Right cardiac atrium (tissue), 5 donors: ENCODE measurements at places on chromosomes 2 and 18.

GRCh38 chr2:215557701-215558100 lies 121.8 kb upstream of the FN1 start:
- no peak for DNase-seq

- DNase-seq, result no peak
Measured at GRCh38 chr2:196244966-196245365, 73.6 kb upstream of the STK17B start.

- DNase-seq, result no peak
Measured at GRCh38 chr2:185645529-185645928, 93.1 kb upstream of the FSIP2 start.

DNA sequence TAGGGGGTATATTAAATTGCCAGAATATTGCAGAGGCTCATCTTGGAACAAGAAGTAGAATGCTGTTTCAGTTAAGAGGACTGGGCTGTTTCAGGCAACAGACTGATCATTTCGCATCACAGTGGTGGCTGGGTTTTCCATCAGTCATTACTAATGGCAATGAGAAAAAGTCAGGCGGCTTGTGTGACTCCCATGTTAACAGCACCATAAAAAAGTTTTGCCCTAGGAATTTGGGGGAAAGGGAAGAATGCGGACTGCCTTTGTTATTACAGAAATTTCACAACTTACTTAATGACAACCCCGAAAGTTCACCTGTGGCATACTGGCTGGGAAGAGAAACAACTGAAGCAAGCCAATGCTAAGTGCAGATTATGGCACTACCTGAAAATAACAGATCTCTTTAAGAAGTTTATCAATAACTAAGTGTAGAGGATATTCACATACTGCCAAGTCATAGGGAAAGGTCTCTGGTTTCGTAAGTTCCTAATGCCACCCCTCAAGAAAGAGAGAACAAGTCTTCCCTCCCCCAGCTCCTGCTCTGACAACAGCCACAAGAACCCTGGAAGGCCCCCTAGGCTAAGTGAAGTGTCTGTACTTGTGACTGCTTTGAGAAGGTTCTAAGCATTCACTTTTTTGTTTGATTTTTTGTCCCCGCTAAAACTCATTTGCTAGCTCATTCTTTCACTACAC lies 40.5 kb upstream of the AP1S3 start:
- no peak for DNase-seq

GRCh38 chr2:58865436-58865835 lies 624.3 kb upstream of the FANCL start:
- DNase-seq, result no peak

DNA sequence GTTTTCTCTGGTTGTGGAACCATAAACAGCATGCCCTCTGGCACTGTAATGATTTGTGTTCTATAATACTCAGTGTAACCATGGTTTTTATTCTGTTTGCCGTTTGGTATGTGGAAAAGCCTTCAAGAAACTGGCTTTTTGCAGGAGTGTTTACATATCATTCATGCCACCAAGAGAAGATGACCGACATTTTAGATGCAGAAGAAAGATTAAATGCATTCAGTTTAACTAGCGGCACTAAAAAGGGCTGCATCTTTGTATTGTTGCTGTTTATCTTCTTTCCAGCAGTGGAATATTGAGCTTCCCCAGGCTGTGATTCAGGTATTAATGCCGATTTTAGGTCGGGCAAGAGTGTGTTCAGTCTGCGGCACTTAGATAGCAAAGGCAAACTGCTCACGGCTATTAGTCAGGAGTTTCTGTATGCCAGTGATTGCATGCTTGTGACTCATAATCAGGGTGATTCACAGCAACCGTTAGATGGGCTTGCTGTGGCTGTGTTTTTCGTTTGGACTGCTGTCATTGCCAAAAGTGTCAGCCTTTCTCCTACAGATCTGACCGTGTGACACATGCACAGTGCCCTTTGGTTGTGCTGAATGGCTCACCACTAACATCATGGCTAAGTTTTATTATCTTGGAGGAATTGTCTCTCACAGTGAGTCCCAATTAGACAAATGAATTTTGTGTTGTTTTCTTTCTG lies 479.7 kb downstream of the PARD3B start:
- peak; percentile 51 for DNase-seq

GRCh38 chr2:72612614-72613160 lies 213.1 kb downstream of the EXOC6B start:
- no peak for DNase-seq

DNA sequence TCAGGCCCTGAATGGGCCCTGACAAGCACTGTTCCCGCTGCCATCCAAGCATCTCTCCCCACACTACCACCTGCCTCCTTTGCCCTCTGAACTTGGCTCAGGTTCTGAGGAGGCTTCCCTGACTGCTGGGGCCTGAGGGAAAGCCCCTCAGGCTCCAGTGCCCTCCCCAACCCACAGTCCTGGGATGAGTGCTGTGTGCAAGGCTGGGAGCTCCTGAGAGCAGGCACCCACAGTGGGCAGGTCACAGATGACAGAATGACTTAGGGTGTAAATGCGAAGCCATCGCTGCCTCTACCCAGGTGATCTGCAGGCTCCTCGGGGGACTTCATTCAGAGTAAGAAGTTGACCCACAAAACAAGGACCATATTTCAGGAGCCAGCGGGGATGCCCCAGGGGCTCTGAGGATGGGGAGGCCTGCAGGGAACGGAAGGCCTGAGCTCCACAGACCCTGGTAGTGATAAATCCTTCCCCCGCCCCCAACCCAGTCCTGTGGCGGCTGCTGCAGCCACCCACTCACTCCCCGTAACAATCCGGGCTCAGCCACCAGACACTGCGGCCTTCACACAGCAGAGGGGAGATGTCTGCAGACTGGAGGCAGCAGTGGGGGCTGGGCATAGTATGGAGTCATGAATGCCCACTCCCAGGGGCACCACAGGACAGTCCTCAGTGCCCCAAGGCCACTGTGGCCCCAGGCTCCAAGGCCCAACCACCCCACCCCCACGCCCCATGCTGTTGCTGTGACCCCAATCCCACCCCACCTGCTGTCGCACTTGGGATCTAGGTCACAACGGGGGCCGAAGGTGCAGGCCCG lies 8.9 kb downstream of the BIN1 start:
- peak; percentile 8 for DNase-seq

GRCh38 chr2:9280224-9280623 lies 73.6 kb downstream of the ASAP2 start:
- DNase-seq, result no peak

DNA sequence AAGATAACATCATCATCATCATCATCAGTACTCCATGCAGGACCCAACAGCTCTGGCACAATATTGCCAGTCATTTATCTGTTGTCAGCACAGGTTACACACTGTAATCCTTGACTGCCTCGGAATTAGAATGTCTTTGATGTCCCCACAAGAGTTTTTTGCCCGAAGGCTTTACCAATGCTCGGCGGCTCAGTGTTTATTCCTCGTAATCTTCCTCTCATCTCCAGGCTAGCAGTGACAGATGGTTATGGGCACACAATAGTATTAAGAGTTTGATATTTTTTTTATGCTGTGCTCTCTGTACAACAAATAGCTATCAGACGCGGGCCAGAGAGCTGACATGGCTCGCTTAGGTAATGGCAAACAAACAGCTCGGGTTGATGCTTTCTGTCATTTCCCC lies 515.2 kb downstream of the ZEB2 start:
- no peak for DNase-seq

DNA sequence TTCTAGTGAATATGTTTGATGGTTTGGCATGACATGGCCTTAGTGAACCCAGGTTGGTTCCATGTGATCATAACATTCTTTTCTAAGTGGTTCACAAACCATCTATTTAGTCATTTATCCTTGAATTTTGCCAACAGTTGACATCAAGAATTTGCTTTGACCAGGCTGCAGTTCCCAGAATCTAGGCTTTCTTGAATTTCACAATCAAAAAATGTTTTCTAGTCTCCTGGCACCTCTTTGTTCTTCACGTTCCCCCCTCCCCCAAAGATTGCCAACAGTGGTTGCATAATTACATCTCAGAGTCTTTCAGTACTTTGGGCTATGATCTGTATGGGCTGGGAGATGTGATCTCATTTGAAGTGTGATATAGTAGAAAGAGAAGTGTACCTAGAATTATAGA lies 124.0 kb downstream of the GATA6 start:
- no peak for DNase-seq

GRCh38 chr2:212548455-212548819 lies 9.8 kb upstream of the ERBB4 start:
- DNase-seq, result no peak

- no peak for DNase-seq
Measured at GRCh38 chr2:128754246-128754724, 435.6 kb upstream of the HS6ST1 start.

DNA sequence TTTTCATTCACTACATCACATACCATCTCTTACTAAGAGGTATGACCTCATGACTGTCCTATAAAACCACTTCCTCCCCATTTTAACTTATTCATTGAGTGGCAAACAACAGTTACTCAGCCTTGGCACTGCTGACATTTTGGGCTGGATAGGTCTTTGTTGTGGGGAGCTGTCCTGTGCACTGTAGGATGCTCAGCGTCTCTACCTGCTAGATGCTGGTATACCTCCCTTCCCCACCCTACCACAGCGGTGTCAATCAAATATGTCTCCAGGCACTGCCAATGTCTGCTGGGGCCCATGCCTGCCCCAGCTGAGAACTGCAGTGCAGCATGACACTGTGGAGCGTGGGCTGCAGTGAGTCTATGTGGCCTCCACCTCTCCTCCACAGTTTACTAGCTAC lies 76.3 kb upstream of the MGAT4A start:
- DNase-seq, result no peak

GRCh38 chr2:4175343-4175742 lies 472.0 kb downstream of the DCDC2C start:
- no peak for DNase-seq

GRCh38 chr2:234861841-234862735 lies 89.7 kb upstream of the SH3BP4 start:
- no peak for DNase-seq

DNA sequence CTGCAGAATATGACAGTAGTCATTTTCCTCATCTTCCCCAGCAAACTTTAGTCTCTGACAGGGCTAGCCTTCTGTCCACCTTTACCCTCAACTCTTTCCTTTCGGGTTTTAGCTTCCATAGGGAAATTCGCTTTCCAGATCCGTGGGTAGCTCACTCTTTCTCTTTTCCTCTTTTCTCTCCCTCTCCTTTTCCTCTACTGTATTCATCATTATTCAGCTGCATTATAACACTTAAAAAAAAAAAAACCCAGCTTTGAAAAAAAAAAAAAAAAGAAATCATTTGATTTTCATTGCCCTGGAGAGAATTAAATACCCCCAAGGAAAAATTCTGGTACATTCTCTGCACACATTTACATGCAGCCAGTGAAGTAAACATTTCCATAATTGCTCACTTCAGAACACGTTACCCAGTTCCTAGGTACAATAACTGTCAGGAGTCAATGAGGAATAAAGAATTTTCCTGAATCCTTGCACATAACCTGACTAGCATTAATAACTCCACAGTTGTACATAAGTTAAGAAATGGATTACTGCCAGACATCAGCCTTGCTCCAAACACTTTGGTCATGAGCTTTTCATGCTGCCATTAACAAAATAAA lies 63.5 kb downstream of the ZNF521 start:
- no peak for DNase-seq

GRCh38 chr2:143186876-143187275 lies 57.7 kb downstream of the ARHGAP15 start:
- DNase-seq, result no peak

GRCh38 chr2:56204556-56204955 lies 20.8 kb downstream of the CCDC85A start:
- DNase-seq, result no peak

GRCh38 chr18:12015416-12016062 lies 34.2 kb downstream of the IMPA2 start:
- peak; percentile 83 for DNase-seq

DNA sequence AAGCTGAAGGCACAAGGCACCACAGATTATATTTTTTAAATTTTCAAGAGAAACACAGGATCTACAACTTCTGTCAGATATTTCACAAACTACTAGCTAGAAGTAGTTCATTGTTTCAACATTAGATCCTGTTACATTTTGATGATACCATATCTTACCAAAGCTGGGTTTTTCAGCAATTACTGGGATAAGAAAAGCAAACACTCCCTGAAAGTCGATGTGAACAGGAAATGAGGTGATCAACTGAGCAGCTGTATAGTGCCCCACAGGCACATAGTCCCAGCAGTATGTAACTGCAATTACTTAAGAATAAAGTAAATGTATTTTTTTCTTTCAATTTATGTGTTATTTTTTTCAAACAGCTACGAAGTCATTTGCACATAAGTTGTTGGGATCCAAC lies 103.5 kb downstream of the DNER start:
- DNase-seq, result no peak

GRCh38 chr2:31526946-31527732 lies 53.6 kb downstream of the SRD5A2 start:
- no peak for DNase-seq

GRCh38 chr18:70671889-70672565 lies 383.2 kb downstream of the SOCS6 start:
- DNase-seq, result no peak

- DNase-seq, result no peak
Measured at GRCh38 chr2:29747786-29748470, 173.5 kb downstream of the ALK start.

- no peak for DNase-seq
Measured at GRCh38 chr2:99878581-99879350, 263.6 kb downstream of the AFF3 start.

GRCh38 chr2:100537918-100538317 lies 24.9 kb upstream of the PDCL3 start:
- DNase-seq, result no peak

DNA sequence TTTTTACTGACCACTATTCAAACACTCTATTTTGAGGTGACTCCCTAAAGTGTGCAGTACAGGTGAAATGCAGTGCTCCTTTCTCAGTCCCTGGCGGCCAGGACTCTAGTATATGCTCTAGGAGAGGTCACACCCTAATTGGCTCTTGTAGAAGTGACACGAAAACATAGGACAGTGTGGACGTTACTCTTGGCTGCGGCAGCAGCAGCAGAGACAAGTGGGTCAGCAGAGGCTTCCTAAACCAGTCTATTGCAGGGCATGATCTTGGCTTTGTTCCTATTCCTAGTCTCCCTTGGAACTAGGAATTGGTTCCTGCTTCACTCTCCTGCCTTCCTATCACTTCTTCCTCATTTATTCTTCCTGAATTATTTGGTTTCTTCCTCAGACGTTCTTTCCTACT lies 10.1 kb upstream of the ONECUT2 start:
- no peak for DNase-seq

DNA sequence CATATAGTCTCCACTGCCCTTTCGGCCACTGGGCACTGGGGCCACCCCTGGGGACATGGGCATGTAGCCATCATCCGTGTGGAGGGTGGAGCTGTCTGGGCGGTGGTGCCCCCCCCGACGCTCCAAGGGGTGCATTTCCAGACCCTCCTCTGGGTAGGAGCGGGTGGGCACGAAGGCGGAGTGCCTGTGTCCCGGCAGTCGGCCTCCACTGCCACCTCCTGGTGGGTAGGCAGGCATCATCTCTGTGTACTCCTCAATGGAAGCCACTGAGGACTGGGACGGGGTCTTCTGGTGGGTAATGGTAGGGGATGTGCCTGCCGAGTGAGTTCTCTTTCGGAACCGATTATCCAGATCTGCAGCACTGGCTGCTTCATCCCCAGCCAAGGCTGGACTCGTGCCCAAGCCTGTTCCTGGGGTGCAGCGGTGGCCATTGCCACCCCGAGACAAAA lies 2.8 kb downstream of the IRS1 start:
- peak; percentile 83 for DNase-seq

- no peak for DNase-seq
Measured at GRCh38 chr2:174595891-174596397, 1.7 kb downstream of the WIPF1 start.

GRCh38 chr2:109282360-109282759 lies 153.4 kb downstream of the SH3RF3 start:
- no peak for DNase-seq

- DNase-seq, result no peak
Measured at GRCh38 chr2:198129609-198130008, 325.2 kb downstream of the PLCL1 start.

- no peak for DNase-seq
Measured at GRCh38 chr18:78632111-78632541, 347.5 kb upstream of the SALL3 start.
